ENCODE measurements at places on chromosomes 3 and 15.

DNA sequence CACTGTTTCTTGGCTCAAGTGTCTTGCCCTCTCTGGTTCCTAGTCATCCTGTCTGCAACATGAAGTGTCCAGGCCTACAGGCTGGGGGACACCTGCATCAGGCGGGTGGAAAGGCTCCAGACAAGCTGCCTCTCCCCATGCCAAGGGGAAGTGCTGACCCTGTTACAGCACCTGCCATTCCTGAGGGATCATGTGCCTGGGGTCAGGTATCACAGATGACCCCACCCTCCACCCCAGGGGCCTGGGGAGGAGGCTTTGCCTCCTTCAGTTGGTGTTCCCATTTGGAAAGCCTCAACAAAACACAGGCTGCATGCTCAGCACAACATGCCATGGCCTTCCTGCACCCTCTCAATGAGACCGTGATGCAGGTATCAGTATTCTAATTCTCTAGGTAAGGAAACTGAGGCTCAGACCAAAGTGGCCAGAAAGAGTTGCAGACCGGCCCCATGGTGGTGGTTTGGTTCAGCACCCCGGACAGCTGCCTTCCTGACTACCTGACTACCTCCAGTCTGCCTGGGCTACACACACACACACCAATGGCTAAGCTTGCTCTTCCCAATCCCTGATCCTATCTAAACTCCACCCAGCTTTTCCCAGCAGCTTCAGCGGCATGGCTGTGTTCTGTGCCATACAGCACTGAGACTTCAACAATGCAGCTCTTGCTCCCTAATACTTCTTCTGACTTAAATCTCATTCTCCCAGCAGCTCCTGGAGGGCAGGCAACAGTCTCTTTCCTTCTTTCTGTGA lies 69.7 kb upstream of the LINGO1 start:
- no peak for DNase-seq

- DNase-seq, result peak; percentile 12
Measured at GRCh38 chr3:127671523-127672428, 976 bp upstream of the ABTB1 start.

GRCh38 chr3:31445701-31446100 lies 87.0 kb upstream of the STT3B start:
- DNase-seq, result no peak

DNA sequence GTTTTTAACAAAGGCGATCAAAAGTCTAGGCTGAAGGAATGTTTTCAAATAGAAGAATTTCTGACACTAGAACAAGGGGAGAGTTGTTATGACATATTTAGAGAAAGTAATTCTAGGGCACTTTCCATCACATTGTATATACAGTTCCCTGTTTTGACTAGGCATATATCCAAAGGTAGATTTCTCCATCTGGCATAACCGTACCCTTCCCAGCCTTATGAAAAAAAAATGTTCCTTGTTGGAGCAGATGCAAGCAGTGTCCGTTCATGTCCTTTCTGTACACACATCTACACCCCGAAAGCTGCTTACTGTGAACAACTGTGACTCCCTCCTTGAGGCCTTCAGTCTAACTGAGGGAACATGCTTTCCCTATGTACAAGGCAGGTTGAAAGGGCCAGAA lies 271.7 kb upstream of the GBE1 start:
- no peak for DNase-seq

DNA sequence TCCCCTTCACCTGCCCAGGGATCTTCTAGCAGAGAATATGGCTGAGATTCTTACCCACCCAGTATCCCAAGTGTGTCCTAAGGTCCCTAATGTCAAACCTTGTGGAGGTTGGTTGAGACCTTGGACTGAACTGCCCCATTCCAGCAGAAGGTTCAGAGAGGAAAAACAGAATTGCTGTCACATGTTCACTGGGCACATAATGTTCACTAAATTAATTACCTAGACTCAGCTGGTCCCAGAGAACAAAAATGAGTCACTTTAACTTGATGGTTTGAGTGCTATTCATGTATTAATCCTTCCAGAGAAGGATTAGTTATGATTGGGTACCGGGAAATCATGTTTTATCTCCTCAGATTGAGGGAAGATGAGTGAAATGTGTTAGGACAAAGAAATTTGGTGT lies 171.3 kb upstream of the GADL1 start:
- no peak for DNase-seq

DNA sequence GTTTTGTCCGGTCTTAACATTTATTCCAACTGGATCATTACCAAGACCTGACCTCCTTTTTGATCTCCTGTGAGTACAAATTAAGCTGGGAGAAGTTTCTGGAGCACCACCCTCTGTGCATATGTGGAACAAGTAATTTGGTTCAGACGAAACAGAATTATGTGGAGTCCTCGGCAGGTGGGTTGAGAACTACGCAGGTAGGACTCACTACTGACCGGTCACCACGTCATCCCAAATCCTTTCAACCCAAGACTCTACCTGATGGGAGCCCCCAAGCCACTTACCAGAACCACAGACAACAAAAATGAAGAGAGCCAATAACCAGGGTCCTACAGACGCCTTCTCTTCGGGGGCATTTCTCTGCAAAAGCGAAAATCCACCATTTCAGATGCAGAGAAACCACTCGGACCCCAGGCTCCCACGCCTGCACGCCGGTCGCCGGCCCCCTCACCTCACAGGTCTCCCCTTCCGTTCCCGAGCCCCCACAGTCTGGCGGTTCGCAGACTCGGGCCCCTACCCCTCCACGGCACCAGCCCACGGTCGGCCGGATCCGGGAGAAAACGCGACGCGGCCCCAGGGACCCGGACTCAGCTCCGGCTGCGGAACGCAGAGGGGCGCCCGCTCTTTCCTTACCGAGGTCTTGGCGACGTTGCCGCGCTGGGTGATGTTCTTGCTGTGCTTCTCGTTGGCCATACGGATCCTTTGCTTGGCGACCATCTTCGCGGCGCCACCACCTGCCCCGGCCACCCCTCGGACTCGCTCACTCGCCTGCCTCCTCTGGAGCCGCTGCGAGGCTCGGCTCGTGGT lies 674 bp downstream of the SERP1 start:
- peak; percentile 39 for DNase-seq

DNA sequence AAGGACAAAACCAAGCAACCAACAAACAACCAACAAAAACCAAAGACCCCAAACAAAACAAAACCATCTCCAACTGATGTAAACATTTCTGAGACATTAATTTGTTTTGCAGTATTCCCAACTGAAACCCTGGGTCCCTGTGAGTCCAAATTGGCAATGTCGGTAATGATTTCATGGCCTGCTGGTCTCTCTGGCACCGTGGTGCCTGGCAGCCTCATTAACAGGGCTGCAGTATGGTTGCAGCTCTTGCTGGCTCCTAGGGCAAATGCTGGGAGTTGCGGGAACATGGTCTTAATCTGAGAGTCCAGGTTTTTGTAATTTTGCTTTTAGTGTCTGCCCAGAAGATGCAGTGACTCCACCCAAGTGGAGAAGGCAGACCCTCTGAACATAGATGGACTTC lies 128.3 kb downstream of the SV2B start:
- DNase-seq, result no peak

DNA sequence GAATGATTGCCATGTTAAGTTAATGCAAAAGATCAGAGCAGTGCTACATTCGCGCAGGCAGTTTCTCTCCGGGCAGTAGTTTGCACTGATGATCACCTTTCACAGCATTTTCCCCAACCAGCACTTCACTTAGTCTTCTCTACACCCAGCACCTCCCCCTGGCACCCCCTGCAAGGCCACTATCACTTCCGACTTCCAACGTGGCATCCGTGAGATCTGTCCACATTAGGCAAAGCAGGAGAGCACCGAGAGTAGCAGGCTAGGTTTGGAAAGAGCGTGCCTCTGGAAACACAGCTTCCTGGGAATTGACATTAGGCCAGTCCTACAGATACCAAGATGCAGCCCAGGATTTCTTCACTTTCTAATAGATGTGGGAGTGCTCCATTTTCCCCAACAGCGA lies 180.2 kb upstream of the CDIN1 start:
- no peak for DNase-seq

DNA sequence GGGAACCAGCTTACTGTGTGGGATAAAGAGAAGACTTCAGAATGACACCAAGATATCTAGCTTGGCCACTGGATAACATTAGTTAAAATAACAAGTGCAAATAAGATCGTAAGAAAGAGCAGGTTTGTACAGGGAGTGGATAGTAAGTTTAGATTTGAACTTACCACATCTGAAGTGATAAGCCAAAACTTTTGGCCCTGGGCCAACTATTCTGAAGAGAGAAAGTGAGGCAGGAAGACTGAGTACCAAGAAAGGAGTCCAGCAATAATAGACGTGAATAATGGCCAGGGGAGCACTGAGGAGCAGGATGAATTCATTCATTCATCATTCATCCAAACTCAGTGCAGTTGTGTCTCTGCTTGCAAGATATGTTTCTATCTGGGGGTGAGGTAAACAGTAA lies 122.9 kb downstream of the PDE8A start:
- no peak for DNase-seq

DNA sequence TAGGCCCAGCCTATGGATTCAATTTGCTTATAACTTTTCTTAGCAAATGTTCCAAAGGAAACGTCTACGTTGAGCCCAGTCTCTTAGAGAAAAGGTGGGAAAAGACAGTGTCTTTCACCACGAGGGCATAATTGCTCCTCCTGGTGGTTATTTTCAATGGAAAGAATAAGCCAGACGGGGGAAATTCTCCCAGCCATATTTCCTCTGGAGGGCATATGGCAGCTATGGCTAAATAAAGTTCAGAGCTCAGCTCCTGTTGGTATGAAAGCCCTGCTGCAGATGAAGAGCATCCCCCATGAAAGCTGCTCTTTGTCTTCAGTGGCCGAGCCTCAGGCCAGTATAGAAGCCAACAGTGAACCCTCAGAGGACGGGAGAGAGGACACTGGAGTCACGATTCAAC lies 297.9 kb downstream of the RYR3 start:
- DNase-seq, result no peak

DNA sequence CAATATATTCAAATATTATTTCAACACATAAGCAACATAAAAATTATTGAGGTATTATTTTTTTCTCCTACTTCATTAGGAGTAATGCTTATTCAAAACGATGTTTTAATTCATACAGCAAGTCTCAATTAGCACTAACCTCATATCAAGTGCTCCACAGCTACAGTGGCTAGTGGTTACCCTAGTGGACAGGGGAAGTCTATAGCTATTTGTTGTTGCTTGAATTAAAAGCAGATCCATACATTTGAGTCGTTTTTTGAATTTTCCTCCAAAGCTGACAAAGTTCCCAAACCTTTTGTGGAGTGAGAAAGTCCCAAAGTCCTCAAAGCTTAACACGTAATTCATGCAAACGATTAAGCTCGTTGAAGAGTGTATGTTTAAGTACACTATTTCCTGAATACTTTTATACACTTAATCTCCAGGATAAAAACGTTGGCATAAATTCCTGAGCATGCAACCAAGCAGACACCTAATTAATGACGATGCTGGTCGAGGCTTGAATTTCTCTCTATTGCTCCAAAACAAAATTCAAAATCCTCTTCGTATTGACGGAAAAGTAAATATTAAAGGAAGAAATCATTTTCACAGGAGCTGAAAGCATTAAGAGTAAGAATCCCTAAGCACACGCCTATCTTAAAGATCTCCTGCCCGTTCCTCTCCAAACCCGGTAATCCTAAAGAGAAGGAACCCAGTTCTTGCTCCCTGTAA lies 985 bp downstream of the VPS13C start:
- no peak for DNase-seq

DNA sequence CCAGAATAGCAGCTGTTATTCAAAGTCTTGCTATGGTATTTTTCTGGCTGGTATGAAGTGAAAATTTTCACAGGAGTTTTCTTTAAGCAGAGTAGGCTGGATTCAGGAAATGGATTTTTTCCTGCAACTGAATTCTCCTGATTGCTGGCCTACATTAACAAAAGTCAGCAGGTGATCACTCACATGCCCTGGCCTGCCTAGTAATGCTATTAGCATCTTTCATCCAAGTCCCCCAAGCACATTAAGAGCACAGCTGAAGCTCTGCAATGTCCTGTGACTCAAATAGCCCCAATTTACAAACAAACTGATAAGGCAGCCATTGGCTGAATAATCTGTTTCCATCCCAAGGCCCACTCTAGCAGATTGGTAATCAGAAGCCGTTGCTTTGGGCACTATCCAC lies 688.3 kb upstream of the LMCD1 start:
- no peak for DNase-seq

Measured in activated CD4-positive, alpha-beta T cell treated with anti-CD3 and anti-CD28 coated beads for 4 hours (primary cell).